ENCODE measurements at places on chromosomes 16 and 17.
A peak's percentile ranks its signal among the peaks of the same experiment; 100 is the strongest.

DNA sequence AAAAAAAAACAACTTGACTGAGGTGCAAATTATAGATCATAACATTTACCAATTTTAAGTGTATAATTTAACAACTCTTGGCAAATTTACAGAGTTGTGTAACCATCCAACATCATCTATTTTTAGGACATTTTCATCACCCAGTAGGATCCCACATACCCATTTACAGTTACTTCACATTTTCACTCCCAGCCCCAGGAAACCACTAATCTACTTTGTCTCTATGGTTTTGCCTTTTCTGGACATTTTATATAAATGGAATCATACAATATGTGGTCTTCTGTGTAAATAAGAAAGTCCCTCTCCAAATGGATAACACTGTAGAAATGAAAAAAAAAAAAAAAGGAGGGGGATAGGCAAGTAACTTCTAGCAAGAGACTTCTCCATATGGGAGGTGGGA is 26.1 kb upstream of the XYLT1 start:
- no peak for DNase-seq

- DNase-seq, result no peak
Measured at GRCh38 chr16:88084881-88085280, 133.6 kb downstream of the BANP start.

GRCh38 chr17:80716986-80717719 is 172.5 kb downstream of the RPTOR start:
- DNase-seq, result no peak

- DNase-seq, result no peak
Measured at GRCh38 chr17:72093707-72094106, 27.1 kb upstream of the SOX9 start.

DNA sequence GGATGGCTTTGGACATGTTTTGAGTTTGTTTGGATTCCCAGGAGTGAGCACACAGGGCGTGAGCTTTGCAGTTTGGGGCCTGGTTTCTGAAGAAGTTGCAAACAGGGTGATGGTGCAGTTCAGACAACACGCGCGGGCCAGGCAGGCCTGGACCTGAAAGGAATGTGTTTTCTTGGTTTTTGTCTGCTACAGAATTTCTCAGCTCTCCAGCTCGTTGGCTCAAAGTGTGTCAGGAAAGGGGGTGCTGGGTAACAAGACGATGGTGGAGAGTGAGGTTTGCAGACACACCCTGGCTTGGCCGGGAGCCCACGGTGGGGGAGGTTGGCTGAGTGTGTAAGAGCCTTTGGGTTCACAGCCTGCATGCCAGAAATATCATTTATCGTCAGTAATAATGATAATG is 82.3 kb downstream of the CMIP start:
- peak; percentile 59 for DNase-seq

GRCh38 chr16:9050102-9050830 is 41.2 kb upstream of the HAPSTR1 start:
- no peak for DNase-seq

GRCh38 chr17:78041386-78042179 is 83.1 kb downstream of the TNRC6C start:
- DNase-seq, result no peak

DNA sequence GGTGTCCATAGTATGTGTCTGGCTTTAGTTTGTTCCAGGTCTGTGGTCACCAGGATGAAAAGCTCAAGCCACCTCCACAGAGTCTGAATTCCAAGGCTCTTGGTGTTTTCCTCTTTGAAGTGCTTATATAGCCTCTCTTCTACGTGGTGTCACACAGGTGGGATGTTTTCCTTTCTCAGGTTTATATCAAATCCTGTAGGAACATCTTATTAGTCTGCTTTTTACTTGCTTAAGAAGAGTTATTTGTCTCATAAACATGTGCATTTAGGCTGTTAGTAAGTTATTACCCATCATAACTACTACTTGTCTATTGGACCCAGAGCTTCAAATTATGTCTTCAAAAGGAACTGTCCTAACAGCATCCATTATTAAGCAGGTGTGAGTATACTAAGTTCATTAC is at the start of gene KRT39:
Gene KRT39 (minus strand): TSS at position 101 of the 400 bp plus-strand sequence. CDS start 92 bp downstream, at position 9.
- no peak for DNase-seq

DNA sequence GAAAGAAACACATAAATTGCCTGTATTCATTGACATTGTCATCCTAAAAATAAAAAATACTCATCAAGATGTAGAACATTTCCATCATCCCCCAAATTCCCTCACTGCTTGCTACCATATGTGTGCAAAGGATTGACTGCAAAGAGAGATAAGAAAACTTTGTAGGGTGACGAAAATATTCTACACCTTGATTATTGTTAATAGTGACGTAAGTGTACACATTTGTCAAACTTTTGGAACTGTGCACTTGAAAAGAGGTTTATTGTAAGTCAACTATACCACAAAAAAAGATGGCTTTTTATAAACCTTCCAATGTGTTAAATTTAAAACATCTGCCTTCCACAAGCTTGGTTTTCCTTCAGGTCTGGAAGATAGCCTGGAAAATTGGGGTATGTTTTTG is 359.5 kb downstream of the CDH8 start:
- no peak for DNase-seq

GRCh38 chr16:31464348-31464769 is 5.1 kb downstream of the ARMC5 start:
- DNase-seq, result peak; percentile 45

GRCh38 chr16:88286301-88286923 is 96.3 kb upstream of the ZNF469 start:
- DNase-seq, result peak; percentile 30

DNA sequence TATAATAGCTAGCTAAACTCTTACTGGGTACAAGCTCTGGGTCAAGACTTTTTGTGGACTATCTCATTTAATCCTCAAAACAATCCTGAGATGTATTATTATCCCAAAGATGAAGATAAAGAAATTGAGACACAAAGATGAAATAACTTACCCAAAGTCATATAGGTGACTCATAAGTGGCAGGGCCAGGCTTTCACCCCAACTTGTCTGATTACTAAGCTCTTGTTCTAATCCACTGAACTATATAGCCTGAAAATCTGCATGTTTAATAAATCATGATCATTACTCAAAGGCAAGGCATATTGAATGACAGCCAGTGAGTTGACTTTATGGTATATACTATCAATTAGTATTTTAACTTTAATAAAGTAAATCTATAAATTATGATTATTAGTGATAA is 77.4 kb downstream of the SKAP1 start:
- DNase-seq, result no peak

DNA sequence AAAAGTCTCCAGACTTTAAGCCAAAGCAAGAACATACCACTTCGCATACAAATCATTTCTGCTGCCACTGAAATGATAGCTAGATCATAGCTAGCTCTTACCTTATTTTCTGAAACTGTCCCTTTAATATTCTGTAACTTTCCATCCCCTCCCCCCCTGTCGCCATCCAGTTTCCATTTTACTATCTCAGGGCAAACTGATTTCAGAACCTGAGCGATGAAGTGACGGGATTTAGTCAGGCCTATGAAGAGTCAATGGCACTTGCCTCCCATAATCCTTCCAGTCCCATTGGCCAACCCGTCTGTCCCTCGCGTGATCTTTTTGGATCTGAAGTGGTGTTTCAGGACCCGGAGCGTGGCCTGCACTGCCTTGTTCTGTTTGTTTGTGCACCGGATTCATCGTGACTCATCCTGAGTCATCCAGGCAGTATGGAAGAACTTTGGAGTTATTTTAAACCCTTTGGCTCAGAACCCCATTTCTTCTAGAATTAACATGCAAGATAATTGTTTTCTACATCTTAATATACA is 199.8 kb upstream of the CHMP6 start:
- no peak for DNase-seq

DNA sequence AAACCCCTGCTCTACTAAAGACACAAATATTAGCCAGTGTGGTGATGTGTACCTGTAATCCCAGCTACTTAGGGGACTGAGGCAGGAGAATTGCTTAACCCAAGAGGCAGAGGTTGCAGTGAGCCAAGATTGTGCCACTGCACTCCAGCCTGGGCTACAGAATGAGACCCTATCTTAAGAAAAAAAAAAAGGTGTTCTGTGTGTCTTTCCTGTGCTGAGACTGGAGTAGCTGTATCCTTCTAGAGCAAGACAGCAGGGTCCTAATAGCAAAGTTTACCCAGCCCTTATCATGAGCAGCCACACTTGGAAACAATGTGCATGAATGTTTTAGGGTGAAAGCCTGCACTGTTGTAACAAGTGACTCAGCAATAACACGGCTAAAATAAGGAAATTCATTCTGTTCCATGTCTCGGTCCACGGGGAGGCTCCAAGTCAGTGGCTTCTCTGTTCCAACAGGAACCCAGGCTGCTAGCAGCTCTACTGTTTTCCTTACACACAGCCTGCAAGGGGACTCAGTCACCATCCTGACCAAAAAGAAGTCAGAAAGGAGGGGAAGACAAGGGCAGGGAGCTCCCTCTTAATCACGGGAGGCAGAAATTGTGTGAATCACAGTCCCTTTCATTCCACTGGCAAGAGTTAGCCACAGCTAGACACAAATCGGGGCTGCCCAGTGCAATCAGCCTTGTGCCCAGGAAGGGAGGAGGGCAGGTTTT is 7.1 kb upstream of the SLC5A11 start:
- no peak for DNase-seq

GRCh38 chr17:64064331-64064730 is 43.9 kb upstream of the ICAM2 start:
- DNase-seq, result no peak

Data from lower lobe of right lung (tissue), 2 donors.